ENCODE measurements at places on chromosomes 3 and 15. TPM values are rescaled to one million over a fixed set of nuclear protein-coding genes. Genes with fewer than 3 reads are reported as not detected.

The SCAMP5 gene
- 0.29 TPM for total RNA-seq

The SLCO2A1 gene
- 0.16 TPM for total RNA-seq

The MEX3B gene
- 20.4 TPM for total RNA-seq

The PARP3 gene
- 17.9 TPM for total RNA-seq

The SLC9C1 gene
- total RNA-seq: not detected

The LDHAL6B gene
- not detected for total RNA-seq

The RETNLB gene
- total RNA-seq: not detected

The POPDC2 gene
- total RNA-seq: not detected

The CHRM5 gene
- not detected for total RNA-seq

The CCDC32 gene
- total RNA-seq: 24.4 TPM

The WNT7A gene
- total RNA-seq: not detected

DNA sequence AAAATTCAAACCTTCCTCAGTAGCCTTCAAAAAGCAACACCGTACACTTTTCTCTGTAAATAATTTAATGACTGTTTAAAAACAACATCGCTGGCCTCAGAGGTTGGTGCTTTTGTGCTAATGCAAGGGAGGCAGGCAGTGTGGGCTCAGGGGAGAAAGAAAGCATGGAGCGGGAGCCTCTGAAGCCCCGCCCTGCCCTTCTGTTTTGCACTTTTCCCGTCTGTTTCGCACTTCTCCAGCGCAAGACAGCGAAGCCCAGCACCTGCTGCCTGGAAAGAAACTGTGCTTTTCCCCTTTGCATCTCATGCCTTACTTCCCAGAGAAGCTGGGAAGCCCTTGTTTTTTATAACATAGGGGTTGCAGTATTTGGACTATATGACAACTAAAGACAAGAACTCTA lies 23.1 kb downstream of the TRPM1 start:
- DNase-seq: no peak

- no peak for DNase-seq
Observed at GRCh38 chr3:57041674-57042073, 18.8 kb upstream of the SPATA12 start.

- DNase-seq: peak; percentile 75
Observed at GRCh38 chr3:58585005-58585786, 8.0 kb upstream of the FAM107A start.

DNA sequence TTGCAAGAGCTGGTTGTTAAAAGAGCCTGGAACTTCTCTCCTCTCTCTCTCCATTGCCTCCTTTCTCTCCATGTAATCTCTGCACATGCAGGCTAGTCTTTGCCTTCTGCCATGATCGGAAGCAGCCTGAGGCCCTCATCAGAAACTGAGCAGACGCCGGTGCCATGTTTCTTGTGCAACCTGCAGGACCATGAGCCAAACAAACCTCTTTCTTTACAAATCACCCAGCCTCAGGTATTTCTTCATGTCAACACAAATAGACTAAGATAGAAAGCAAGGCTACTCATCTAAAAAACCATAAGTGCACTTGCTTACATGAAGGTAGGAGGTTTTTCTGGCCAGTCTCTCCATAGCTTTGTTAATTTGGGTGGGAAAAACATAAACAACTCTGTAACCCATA lies 8.7 kb downstream of the PDZRN3 start:
- no peak for DNase-seq

DNA sequence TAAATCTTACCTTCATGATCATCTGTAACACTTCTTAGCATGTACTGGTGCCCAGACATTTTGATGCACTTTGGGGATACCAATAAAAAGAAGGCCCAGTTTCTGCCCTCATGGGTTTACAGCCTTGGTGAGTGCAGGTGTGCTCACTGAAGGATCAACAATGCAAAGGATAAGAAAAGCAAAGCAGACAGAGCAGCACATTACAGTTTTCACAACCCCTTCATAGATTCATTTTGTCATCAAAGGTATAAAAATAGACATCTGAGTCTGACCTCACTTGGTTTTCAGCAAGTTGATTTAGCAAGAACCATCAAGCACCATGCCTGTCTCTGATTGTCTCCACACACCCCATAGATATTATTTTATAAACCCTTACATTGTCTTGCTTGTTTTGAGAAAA lies 77.6 kb downstream of the BFSP2 start:
- no peak for DNase-seq

- no peak for DNase-seq
Observed at GRCh38 chr3:168003911-168004310, 91.8 kb downstream of the GOLIM4 start.

GRCh38 chr15:66758844-66759243 lies 56.8 kb downstream of the SMAD6 start:
- no peak for DNase-seq

GRCh38 chr3:18870642-18871041 lies 277.7 kb upstream of the KCNH8 start:
- no peak for DNase-seq

DNA sequence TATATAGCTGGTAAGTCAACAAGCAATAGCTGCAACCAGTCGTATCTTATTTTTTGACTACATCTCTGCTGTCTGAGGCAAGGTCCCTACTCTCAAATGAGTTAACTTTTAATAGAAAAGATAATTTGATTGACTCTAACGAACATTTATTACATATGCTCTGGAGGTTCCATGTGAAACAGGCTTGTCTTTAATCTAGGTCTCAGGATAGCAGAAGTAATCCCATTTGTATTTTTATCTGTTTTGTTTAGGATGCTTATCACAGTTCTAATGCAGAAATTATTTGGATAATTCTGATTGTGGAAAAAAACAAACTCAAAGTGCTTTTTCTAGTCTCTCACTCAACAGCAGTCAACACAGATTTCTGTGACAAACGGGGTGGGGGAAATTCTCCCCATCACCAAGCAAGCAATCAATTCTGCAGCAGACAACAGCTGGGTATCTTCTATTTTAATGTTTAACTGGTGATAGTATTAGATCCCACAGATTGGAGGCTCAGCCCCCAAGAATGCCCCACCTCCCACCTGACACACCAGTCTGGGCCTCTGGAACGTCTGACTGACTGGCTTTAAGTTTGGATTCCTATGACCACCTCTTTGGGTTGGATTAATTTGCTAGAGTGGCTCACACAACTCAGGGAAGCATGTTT lies 58.8 kb downstream of the ITPR1 start:
- no peak for DNase-seq

- DNase-seq: peak; percentile 18
Observed at GRCh38 chr3:72042397-72043203, 257.7 kb upstream of the PROK2 start.

GRCh38 chr3:72811571-72811970 lies 36.7 kb downstream of the SHQ1 start:
- no peak for DNase-seq

- no peak for DNase-seq
Observed at GRCh38 chr3:71227270-71227661, 356.3 kb downstream of the FOXP1 start.

DNA sequence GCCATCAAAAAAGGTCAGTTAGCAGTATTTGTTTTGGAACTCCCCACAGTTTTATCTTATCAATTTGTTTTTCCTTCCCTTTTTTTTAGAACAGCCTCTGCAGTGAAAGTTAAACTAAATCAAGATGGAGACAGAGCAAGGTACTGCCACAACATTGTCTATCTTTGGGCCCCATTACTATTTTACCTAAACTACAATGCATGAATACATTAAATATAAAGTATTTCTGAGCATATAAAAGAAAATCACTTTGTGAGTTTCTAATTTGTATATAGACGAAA lies 139.5 kb downstream of the MEIS2 start:
- no peak for DNase-seq

DNA sequence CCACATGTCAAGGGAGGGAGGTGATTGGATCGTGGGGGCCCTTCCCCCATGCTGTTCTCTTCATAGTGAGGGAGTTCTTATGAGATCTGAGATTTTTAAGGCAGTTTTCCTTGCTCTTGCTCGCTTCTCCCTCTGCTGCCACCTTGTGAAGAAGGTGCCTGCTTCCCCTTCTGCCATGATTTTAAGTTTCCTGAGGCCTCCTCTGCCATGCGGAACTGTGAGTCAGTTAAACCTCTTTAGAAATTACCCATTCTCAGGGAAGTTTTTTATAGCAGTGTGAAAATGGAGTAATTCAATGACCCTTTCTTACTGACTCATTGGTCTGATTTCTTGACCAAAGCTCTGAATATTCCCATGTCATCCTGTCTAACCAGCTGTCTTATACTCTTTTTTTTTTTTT lies 484.4 kb upstream of the TPRG1 start:
- DNase-seq: peak; percentile 43

DNA sequence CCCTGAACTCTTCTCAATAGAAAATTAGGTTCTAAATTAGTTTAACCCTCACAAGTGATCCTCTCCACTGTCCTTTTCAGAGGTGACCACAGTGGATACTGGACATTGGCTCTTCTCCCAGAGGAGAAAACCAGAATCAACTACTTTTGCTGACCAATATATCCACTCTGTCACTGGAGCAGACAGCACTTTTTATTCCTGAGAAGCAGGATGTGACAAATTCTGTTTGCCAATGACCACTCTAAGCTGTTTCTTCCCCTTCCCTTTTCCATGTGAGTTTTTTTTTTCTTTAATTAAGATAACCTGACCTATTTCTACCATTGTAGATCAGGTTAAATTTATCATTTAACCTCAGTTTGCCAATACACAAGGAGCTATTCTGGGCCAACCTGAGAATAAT lies 79.7 kb upstream of the ZNF280D start:
- no peak for DNase-seq

DNA sequence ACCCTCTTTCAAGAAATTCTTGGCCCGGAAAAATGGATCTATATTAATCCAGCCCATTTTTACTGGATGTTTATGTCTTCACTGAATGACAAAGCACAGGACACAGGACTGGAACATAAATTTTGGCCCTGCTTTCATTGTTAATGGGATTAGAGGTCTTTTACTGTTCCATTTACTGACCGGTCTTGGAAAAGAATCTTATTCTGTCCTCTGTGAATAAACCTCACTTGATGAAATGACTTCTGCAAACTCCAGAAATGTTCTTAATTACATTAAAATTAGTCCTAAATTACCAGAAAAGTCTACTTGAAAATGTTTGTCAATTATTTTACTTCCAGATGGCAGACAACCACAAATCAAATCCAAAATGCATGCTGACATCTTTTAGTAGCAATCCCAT lies 79.3 kb upstream of the SLC24A5 start:
- no peak for DNase-seq

DNA sequence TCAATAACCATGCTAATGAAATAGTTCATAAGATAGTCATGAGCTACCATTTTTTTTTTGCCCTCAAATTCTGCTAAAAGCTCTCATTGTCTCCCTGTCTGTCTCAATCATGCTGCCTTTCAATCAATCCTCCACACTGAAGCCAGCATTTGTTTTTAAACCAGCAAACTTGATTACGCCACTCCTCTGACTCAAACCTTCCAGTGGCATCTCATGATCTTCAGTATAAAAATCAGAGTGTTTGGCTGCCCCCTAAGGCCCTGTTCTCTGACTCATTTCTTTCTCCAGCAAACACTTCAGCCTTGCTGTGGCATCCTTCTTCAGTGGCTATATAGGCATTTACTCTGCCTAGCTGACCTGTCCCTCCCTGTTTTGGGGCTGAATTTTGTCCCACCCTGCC lies 36.0 kb upstream of the EOMES start:
- DNase-seq: no peak

GRCh38 chr3:156349111-156349510 lies 205.8 kb downstream of the SSR3 start:
- no peak for DNase-seq

GRCh38 chr3:45140141-45140769 lies 5.9 kb downstream of the CDCP1 start:
- DNase-seq: peak; percentile 16

DNA sequence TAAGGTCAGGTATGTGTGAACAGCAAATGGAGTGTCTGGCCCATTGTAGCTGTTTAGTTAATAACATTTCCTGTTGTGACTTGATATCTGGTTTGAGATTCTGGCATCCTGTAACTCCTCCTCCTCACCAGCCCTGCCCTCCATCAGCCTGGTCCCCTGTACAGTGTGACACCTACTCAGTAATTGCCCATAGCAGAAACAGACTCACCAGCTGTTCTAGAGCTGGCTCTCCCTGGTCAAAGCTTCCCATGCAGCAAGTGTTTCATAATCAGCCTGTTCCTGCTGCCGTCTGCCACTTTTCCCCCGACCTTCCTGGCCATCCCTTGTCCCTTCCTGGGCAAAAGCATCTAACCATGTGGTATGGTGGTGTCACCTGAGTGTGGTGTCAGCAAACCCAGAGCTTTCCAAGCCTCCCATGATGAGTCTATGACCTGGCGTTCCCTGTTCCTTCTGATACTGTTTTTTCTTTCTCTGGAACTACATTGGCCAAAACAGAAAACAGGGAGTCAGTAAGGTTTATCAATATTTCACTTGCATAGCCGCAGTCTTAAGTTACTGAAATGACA lies 55.4 kb downstream of the B3GALNT1 start:
- no peak for DNase-seq

DNA sequence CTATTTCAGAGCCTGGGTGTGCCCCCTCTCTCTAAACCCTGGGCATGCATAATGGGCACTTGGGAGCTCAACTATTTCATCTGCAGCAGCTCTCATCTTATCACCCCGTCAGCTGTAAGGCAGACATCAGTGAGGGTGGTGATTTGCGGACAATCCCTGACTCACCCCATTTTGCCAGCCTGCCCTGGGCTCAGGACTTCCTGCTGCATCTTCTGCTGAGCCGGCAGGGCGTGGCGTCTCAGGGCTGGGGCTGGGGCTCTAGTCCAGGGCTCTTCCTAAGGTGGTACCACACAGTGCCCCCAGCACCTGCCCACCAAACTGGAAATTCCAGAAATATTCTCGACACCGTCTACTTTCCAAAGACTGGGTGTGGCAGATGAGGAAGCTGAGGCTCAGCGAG lies 925 bp upstream of the PSTPIP1 start:
- DNase-seq: no peak

DNA sequence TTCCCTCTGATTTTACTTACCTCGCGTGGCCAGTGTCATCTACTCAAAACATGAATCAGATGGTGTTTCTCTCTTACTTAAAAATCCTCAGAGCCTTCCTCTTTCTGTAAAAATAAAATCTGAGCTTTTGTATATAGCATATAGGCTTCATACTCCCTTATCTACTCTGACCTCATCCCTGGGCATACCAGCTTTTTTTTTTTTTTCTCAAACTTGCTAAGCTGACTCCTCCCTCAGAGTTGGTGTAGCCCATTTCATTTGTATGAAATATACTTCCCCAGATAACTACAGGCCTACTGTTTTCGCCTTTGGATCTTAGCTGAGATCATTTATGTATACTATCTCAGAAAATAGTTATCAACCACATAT lies 648.9 kb upstream of the ALCAM start:
- no peak for DNase-seq

DNA sequence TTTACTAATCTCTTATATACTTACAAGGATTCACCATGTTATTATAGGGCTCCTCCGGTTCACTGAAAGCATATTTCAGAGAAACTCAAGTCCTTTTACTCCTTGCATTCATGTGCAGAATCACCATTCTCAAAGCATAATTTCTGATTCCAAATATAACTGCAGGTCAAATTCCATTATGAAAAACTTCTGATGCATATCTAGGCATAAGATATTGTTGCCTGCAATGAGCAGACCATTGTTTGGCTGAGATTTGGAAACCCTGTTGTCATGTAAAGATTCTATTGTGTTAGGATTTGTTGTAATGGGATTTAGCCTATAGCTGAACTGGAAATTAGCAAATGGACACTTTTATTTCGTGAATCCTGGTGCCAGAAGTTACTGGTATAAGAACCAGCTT lies 69.5 kb upstream of the PRICKLE2 start:
- no peak for DNase-seq
